ENCODE measurements at places on chromosomes 13 and 19.

- DNase-seq: no peak
Observed at GRCh38 chr19:18173054-18173571, 500 bp upstream of the IFI30 start.

DNA sequence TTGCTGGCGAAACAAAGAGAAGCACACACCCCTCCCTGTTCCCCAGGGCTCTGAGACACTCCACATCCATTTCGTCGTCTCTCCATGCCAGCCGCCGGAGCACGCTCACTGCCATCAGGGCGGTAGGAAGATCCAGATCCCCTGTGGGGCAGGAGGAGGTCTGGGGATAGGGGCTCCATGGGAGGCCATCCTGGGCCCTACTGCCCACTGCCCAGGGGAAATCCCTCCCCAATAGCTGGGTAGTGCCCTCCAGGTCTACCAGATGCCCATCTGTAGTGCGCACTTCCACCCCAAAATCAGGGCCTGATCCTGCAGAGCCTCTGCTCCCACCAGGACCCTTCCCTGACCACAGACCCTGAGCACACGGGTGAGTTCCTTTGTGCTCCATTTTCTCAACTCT, 80.3 kb downstream of the EFNB2 start:
- DNase-seq: no peak

GRCh38 chr13:34216256-34216655, 398.3 kb downstream of the RFC3 start:
- DNase-seq: no peak

DNA sequence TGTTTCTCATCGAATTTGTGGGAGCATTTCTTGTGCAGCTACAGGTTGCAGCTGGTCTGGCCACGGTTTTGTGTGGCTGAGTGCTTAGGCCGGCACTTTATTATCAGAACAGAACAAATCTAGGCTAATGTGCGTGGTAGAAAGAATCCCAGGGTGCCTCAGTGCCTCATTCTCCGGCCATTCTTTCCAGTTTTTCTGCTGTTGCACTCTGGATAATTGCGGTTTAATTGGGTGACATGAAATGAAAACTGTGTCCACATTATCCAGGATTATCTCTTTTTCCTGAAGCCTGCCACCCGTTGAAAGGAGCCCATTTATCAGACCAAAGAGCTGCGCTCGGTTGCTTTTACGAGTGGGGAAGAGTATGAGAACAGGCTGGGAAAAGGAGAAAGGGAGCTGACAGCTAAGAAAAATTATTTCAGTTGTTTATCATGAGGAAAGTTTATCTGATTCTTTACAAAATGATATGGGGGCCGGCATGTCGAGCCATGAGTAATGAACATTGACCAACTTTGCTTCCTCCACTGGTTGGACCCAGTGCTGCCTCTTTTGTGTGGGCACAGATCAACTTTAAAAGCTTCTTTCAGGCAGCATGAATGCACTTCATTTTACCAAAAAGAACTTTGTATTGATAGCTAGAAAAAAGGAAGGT, 117.0 kb upstream of the SOX21 start:
- no peak for DNase-seq

DNA sequence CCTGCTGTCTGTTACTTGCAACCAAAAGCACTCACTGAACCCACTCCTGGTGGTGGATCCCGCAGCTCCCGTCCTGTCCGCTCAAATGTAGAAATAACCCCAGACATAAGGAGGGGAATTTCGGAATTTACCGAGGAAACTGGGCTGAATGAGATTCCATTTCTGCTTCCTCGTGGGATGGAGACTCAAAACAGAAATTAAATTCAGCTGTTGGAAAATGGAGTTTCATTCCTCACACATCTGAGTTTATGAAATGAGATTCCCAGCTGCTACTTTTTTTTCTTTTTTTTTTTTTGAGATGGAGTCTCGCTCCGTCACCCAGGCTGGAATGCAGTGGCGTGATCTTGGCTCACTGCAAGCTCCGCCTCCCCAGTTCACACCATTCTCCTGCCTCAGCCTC, 44.3 kb downstream of the COLGALT1 start:
- DNase-seq: no peak
